Fibroblast of skin of scalp (primary cell): ENCODE measurements at places on chromosomes 12 and 14.
A peak's percentile ranks its signal among the peaks of the same experiment; 100 is the strongest.

GRCh38 chr14:23604675-23605170 is 26.1 kb upstream of the JPH4 start:
- no peak for DNase-seq

DNA sequence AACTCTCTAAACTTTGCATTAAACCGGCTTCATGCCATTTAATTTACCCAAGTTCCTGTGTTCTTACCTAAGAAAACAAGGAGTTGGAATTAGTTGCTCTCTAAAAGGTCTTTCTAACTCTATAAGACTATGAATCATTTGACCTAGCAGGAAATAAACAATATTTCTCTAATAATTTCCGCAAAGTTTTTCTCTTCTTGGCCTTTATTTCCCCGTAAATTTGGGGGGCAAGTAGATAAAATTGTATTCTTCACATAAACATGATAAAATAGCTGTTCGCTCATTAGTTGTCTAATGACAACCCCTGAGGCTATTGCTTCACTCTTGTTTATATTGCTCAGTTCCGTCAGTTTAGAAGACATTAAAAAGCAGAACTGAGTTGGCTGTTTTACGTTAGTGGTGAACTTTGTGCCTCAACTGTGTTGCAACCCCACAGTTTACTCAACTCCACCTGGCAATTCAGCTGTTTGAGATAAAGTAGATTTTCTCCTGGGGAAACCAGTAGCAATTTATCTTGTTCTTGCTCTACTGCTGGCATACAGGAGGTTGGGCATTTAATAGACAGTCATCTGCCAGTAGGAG is 74.7 kb downstream of the BTG1 start:
- no peak for DNase-seq

DNA sequence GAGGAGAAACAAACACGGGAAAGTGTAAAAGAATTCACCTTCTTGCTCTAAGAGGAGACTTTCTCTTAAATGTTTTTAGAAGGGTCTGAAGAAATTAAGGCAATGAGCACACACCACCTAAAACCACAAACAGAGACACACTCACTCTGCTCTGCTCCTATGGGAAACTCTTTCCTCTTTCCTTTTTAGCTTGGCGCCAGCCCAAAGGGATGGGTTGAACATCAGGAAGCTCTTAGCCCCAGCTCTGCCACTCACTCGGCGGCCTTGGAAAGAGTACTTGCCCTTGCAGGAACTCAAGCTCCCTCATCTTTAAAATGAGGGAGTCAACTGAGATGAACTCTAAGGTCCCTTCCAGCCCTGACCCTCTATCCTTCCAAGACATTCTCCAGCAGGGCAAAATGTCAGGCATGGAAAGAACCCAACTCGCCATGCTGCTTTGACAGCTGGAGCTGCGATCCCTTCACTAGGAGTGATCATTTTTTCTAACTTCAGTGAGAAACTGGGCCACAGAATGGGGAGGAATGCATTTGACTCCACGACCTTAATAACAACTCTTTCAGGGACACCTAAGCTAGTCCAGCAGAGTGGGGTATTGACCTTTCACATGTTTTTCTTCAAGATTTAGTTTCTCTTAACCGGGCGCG is 980 bp upstream of the RNASE8 start:
- peak; percentile 72 for DNase-seq

DNA sequence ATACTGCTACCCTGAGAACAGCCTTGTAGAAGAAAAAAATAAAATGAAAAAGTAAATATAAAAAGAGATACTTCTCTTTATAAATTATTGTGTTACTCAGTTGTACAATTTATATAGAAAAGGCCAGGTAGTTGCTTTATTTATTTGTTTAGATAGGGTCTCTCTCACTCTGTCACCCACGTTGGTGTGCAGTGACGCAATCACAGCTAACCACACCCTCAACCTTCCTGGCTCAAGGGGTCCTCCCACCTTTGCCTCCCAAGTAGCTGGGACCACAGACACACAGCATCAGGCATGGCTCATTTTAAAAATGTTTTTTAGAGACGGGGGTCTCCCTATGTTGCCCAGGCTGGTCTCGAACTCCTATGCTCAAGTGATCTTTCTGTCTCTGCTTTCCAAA is 175.4 kb upstream of the PZP start:
- no peak for DNase-seq

- no peak for DNase-seq
Measured at GRCh38 chr14:53187921-53188463, 34.9 kb upstream of the DDHD1 start.

DNA sequence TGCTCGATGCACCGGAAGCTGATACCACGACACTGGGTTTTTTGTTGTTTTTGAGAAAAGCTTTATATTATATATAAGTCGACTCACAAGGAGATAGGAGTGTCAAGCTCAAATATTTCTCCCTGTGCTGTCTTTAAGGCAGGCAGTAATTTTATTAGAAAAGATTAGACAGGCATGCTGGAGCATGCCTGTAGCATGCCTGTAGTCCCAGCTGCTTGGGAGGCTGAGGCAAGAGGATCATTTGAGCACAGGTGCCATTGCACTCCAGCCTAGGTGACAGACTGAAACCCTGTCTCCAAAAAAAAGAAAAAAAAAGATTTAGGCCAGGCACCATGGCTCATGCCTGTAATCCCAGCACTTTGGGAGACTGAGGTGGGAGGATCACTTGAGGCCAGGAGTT is 51.8 kb downstream of the GNS start:
- no peak for DNase-seq

- DNase-seq = peak; percentile 58
Measured at GRCh38 chr12:49019443-49020324, 1.1 kb upstream of the PRKAG1 start.

GRCh38 chr12:11758087-11758486 is 108.6 kb downstream of the ETV6 start:
- DNase-seq = no peak

DNA sequence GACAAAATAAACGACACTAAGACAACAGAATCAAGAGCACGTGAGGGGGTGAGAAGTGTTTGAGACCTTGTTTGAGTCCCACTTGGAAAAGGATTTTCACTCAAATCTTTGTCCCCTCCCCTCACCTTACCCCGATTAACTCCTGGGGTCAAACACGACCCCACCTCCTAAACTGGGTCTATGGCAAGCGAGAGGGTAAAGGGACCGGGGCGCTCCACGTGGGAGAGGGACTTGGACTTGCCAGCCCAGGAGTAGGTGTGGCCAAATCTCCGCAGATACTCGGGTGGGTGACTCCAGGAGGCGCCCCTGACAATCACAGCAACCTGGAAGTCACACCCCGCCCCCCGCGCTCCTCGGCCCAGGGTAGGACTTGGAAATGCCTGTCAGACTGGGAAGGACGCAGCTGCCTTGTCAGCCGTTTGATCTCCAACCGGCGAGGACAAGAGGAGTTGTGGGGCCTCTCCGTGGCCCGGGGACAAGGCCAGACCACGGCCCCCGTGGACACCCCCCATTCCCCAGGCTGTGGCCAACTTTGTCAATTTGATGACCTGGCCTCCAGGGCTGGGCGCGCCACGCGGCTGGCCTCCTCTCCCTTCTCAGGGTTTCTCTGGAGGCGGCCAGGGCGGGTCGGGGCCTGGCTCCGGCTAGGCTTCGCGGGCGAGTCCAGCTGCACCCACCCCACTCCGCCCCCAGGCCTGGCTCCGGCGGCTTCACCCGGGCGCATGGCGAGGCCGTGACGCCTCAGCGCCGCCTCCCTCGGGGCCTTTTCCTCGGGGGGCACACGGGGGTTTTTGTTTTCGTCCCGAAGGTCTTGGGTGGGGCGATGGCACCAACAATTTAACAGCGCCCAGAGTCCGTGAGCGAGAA is 1.1 kb upstream of the BCL11B start:
- DNase-seq = no peak

- DNase-seq = no peak
Measured at GRCh38 chr14:95889236-95889979, 12.8 kb downstream of the TUNAR start.

GRCh38 chr14:99945732-99946651 is 119.2 kb upstream of the EVL start:
- no peak for DNase-seq

DNA sequence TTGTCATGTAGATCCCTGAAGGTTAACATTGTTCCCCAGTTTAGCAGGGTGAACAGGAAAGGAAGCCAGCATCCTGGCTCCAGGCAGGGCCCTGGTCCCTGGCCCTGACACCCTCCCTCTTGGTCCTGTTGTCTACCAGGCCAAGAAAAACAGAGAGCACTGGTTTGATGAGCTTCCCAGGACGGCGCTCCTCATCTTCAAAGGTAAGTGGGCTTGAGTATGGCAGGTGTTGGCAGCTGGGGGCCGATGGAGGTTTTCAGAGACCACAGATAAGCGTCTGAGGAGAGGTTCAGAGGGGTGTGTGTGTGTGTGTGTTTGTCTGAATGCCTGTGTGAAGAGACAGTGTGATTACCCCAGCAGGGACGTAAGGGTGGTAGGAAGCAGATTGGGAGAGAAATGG is 56.3 kb downstream of the SLC8B1 start:
- no peak for DNase-seq

- no peak for DNase-seq
Measured at GRCh38 chr14:81157431-81157830, 63.3 kb downstream of the GTF2A1 start.

DNA sequence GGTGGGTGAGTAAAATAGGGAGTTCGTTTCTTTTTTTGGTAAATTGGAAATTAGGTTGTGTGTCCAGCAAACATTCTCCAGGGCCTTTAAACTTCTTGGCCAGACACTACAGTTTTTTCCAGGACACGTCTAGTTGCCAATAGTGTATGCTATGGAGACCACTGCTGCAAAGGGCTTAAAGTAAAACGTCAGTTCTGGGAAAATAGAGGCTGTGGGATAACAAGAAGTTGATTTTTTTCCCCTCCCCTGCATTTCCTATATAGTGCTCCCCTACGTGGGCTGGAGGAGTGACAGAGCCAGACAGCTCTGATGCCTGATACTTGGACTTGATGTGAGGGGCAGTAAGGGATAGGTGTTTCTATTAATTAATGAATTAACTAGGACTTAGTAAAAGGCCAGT is 2.4 kb downstream of the ACVR1B start:
- DNase-seq = no peak

GRCh38 chr12:27523305-27523641 is 733 bp upstream of the PPFIBP1 start:
- DNase-seq = peak; percentile 23
